ENCODE measurements at places on chromosomes 16 and 17.
A peak's percentile ranks its signal among the peaks of the same experiment; 100 is the strongest.

GRCh38 chr17:15941781-15942180, 3.1 kb upstream of the ADORA2B start:
- DNase-seq: no peak

DNA sequence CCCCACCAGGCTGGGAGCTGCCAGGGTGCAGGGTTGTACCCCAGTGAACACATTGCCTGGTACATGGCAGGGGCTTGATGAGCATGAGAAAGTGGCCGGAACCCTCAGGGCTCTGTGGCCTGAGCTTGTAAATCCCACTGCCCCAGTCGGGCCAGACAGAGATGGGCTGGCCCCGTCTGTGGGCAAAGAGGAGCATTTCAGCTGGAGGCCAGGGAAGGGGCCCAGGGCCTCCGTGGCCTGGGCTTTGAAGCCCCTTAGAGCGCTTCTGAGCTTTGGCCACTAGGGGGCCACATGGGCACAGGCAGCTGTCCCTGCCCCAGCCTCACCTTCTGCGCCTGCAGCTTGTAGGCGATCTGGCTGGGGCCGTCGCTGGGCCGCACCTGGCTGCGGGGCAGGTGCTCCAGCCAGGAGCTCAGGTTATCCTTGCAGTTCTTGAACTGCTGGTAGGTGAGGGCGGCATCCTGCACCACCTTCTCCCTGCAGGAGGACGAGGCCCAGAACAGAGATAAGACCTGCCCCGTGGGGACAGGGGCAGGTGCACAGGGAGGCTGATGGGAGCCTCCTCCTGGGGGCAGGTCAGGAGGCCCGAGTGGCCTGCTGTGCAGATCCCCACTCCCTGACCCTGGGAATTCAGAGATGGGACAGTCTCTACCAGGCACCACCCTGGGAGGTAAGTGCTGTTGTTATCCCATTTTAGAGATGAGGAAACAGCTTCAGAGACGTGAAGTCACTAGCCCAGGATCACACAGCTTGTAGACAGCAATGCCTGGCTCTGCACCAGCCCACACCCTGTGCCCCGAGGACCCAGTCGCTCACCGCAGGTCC, 12.8 kb downstream of the EVPL start:
- peak; percentile 62 for DNase-seq

- peak; percentile 87 for DNase-seq
These were observed 43.2 kb downstream of the GOSR1 start for GRCh38 chr17:30520436-30520835.

- DNase-seq: no peak
These were observed 19.1 kb upstream of the CBX8 start for GRCh38 chr17:79815836-79816461.

DNA sequence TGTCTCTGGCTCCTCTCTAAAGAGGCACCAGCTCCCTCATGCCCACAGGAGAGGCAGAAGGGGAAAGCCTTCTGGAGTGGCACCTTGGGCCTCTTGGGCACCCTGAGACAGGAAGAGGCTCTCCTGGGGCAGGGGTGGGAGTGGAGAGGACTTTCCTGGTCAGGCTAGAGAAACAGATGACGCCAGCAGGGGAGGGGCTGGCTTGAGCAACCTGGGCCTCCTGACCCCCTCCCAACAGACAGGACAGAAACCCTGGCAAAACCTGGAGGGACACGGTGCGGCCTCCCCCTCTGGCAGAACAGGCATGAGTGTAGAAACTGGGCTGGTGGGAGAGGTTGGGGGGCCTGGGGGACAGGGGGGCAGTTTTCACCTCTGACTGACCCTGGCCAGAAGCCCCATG, 6.1 kb downstream of the SMIM5 start:
- DNase-seq: no peak

GRCh38 chr16:81600275-81600674, 155.7 kb downstream of the CMIP start:
- peak; percentile 92 for DNase-seq

- DNase-seq: peak; percentile 40
These were observed 17.2 kb downstream of the TMEM114 start for GRCh38 chr16:8572919-8573724.

DNA sequence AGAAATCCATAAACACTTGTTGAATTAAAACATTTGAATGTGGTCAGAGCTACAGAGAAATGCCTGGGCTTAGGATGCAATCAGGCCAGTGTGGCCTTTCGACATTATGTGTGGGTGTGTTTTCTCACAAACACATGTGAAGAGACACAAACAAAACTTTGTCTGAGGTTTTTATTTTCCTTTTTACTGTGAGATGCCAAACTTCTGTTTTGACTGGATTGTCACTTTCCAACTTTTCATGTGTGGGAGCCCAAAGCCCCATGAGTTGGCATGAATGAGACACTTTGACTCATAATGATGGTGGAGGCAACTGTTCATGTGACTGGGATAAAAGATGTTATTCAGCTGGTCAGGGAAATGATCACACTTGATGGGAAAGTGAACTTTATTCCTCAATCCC, 71.9 kb upstream of the GAS7 start:
- no peak for DNase-seq

- peak; percentile 25 for DNase-seq
These were observed 22.2 kb downstream of the ITPRIPL2 start for GRCh38 chr16:19135896-19136438.

- DNase-seq: no peak
These were observed 40.8 kb downstream of the SCNN1G start for GRCh38 chr16:23223368-23223767.

DNA sequence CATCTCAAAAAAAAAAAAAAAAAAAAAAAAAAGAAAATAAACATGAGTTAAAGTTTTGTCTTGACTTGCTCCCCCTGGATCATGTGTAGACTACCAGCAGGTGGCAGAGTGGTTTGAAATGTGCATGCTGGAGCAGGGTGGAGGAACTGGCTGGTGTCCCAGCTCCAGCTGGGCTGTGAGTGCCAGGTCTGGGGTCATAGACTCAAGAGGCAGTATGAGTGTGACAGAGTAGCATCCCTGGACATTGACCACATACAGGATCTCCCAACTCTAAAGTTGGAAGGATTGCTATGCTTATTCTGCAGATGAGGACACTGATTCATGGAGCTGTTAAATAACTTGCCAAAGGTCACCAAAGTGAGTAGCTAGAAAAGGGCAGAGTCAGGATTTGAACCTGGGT, 198.0 kb upstream of the MPHOSPH6 start:
- peak; percentile 3 for DNase-seq

DNA sequence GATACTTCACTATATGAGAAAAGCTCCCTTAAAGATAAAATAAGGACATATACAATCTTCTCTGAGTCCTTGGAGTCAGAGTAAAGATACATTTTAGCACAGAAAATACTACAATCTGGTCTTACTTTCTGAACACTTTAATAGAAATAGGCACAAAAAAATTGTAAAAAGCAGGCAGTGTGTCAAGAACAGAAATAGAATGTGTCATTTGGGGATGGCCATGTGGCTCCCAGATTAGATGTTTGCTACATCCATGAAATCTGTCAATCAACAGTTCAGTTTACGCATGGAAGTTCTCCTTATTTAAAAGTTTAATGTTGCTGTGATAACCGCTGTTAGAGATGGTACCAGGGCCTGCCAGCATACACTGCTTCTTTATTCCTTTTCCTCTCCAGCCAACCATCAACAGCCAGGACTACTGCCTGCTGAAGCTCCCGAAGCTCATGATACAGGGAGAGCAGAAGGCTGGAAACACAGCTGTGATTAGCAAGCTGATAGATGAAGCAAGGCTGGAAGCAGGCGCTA, 278.5 kb downstream of the CEP112 start:
- no peak for DNase-seq

DNA sequence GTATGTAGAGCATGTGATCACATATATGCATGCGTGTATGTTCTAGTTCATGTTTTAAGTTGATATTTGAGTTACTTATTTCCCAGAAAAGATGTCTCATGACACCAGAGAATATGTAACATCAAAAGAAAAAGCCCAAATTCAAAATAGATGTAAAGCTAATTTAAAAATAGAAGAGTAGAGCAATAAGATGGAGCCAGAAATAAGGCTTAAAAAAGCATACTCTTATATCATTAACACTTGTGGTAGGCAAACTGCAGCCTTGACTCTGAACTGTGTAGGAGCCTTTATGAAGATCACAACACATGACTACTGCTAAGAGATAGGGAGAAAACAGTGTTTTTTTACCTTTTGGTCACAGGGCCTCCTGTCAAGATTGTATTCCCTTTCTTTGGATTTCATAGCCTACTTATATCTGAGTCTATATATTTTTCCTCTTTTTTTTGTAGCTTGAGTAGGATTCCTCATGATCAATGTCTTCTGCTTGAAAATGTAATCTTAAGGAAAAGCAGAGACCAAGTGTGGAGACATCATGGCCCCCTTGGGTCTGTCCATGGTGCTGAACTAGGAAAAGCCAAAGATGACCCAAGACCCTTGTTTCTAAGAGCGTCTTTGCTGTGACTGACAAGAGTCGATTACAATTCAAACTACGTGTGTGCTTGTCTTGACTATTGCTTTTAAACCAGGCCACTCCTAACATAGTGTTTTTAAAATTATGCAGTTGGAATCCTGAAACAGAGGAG, 390.4 kb downstream of the SHISA9 start:
- DNase-seq: no peak

DNA sequence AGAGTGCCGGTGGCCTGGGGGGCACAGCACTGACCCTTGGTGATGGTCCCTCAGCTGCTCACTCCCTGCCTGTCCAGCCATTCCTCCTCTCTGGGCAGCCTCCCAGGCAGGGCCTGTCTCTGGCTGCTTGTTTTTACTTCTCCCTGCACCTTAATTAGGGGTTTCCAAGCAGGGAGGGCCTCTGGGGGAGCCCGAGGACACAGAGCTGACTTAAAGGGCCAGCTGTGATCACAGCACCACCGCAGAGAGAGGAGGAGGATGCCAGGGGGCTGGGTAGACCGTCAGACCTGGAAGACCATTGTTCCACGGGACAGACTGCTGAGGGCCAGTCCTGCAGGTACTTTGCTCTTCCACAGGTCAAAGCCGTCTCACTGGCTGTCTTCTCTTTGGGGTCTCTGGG, 1.2 kb upstream of the DPH1 start:
- no peak for DNase-seq

GRCh38 chr16:84654238-84654637, 5.9 kb downstream of the KLHL36 start:
- no peak for DNase-seq

- DNase-seq: no peak
These were observed 99.4 kb upstream of the SDK2 start for GRCh38 chr17:73743518-73744201.

DNA sequence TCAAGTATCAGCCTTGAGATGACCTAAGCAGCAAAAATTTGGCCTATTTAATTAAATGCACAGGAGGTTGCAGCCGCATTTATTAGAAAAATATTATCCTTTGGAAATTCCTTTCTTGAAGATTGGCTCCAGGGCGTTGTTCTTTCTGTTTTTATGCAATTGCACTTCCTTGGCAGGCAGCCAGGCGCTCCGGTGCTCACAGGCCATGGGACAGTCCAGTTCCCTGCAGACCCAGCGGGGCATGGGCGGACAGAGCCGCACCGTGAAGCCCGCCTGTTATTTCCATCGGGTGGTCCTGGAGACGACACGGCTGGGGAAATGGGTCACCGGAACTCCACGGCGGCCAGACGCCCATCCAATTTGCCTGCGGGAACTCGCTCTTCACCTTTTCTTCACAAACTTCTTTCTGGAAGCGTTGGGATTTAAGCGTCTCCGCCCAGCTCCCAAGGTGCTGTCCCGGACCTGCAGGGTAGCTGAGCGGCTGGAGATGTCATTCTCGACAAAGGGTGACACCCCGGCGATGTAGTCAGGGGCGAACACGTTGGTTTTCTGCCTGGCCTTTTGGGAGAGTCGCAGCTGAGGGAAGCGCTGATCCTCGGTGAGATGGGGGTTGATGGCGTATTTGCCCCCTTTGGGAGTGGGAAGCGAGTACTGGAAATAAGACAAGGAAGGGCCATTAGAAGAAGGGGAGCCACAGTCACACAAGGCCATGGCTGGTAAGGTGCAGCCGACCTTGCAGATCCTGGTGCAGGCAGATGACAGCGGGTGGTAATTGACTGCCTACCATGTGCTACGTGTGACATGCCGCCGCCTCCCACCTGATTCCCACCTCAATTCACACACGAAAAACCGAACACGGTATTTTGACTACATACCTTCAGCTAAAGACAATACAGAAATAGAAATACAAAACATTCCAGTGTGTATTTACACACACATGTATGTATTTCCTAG, 12.5 kb downstream of the NOB1 start:
- peak; percentile 19 for DNase-seq

All from fibroblast of skin of right biceps (primary cell).